Uterine smooth muscle cell (primary cell): ENCODE measurements at places on chromosomes 4 and X. TPM values are rescaled to one million over a fixed set of nuclear protein-coding genes. Genes with fewer than 3 reads are reported as not detected.

TDO2 gene
- 0.11 TPM in 1 of 2 replicates, not detected in the other for total RNA-seq

SH3D19 gene
- total RNA-seq: 18.4 and 19.3 TPM in 2 replicates

SCRG1 gene
- 0.33 and 1.1 TPM in 2 replicates for total RNA-seq

SMIM10L2A gene
- 0.11 and 0.50 TPM in 2 replicates for total RNA-seq

CLGN gene
- 29.0 and 37.6 TPM in 2 replicates for total RNA-seq

PAGE5 gene
- total RNA-seq: not detected in 2 replicates

FAM9C gene
- 0.12 TPM in 1 of 2 replicates, not detected in the other for total RNA-seq

NXT2 gene
- total RNA-seq: 11.7 and 14.3 TPM in 2 replicates

KCNE5 gene
- 0.12 and 0.33 TPM in 2 replicates for total RNA-seq

CNKSR2 gene
- 1.1 and 2.4 TPM in 2 replicates for total RNA-seq

CXXC4 gene
- total RNA-seq: under 0.01 TPM in 2 replicates

PCGF3 gene
- total RNA-seq: 35.0 and 45.2 TPM in 2 replicates

SLC34A2 gene
- not detected in 2 replicates for total RNA-seq

GAB3 gene
- 0.77 and 1.4 TPM in 2 replicates for total RNA-seq

COL4A5 gene
- total RNA-seq: 46.5 and 57.7 TPM in 2 replicates

SERTM2 gene
- total RNA-seq: 1.9 TPM in 2 replicates

MAGEC3 gene
- not detected in 2 replicates for total RNA-seq

CXCL10 gene
- total RNA-seq: not detected in 2 replicates

SOX3 gene
- total RNA-seq: not detected in 2 replicates

TMEM175 gene
- total RNA-seq: 9.1 and 10.5 TPM in 2 replicates

STIM2 gene
- total RNA-seq: 12.6 and 15.2 TPM in 2 replicates

UBA6 gene
- 183 and 369 TPM in 2 replicates for total RNA-seq

DGKK gene
- total RNA-seq: not detected in 2 replicates

FGFBP1 gene
- total RNA-seq: not detected in 2 replicates

AMBN gene
- total RNA-seq: not detected in 2 replicates

VEGFC gene
- 45.3 and 48.4 TPM in 2 replicates for total RNA-seq

GPAT3 gene
- total RNA-seq: 30.2 and 47.6 TPM in 2 replicates

EMCN gene
- under 0.01 and 0.12 TPM in 2 replicates for total RNA-seq

NWD2 gene
- total RNA-seq: not detected in 2 replicates

CT45A3 gene
- not detected in 2 replicates for total RNA-seq

AMER1 gene
- total RNA-seq: 1.2 and 1.9 TPM in 2 replicates

SSX2B gene
- not detected in 2 replicates for total RNA-seq

GYPA gene
- not detected in 2 replicates for total RNA-seq

AKAP4 gene
- total RNA-seq: not detected in 2 replicates

BEND2 gene
- total RNA-seq: not detected in 2 replicates

TTC29 gene
- total RNA-seq: 0.66 TPM in 1 of 2 replicates, not detected in the other

CXCL9 gene
- not detected in 2 replicates for total RNA-seq

MBNL3 gene
- 1.5 and 3.5 TPM in 2 replicates for total RNA-seq

XAGE5 gene
- total RNA-seq: not detected in 2 replicates

PRDM8 gene
- total RNA-seq: 7.4 and 10.1 TPM in 2 replicates

FOXO4 gene
- total RNA-seq: 2.2 and 4.6 TPM in 2 replicates

P2RY10 gene
- total RNA-seq: not detected in 2 replicates
